ENCODE measurements at places on chromosomes 1 and 21. TPM values are rescaled to one million over a fixed set of nuclear protein-coding genes. Genes with fewer than 3 reads are reported as not detected.

S100A7 gene
- total RNA-seq: not detected

GBP1 gene
- total RNA-seq: 38.3 TPM

URB2 gene
- 35.8 TPM for total RNA-seq

BTBD19 gene
- total RNA-seq: 22.2 TPM

SEMA4A gene
- 12.1 TPM for total RNA-seq

RASAL2 gene
- total RNA-seq: not detected

SPRR3 gene
- total RNA-seq: not detected

FAM131C gene
- total RNA-seq: 0.38 TPM

CAPN2 gene
- 69.6 TPM for total RNA-seq

GON4L gene
- total RNA-seq: 63.2 TPM

PGLYRP4 gene
- not detected for total RNA-seq

L1TD1 gene
- not detected for total RNA-seq

IFI16 gene
- 217 TPM for total RNA-seq

TAS1R1 gene
- total RNA-seq: not detected

FCGR2B gene
- not detected for total RNA-seq

NBPF9 gene
- total RNA-seq: 19.5 TPM

AK5 gene
- 0.17 TPM for total RNA-seq

OR2T11 gene
- not detected for total RNA-seq

FRRS1 gene
- 0.24 TPM for total RNA-seq

AK4 gene
- 138 TPM for total RNA-seq

HHIPL2 gene
- 0.19 TPM for total RNA-seq

REN gene
- total RNA-seq: not detected

HSPB7 gene
- total RNA-seq: not detected

HFM1 gene
- not detected for total RNA-seq

CLCNKB gene
- total RNA-seq: not detected

LEFTY1 gene
- not detected for total RNA-seq

KLHL20 gene
- total RNA-seq: 17.1 TPM

SH2D5 gene
- 0.23 TPM for total RNA-seq

ANXA9 gene
- total RNA-seq: 0.12 TPM

ZBTB8B gene
- not detected for total RNA-seq

ELAVL4 gene
- total RNA-seq: not detected

EDN2 gene
- total RNA-seq: not detected

PLA2G2A gene
- not detected for total RNA-seq

HSD3B1 gene
- not detected for total RNA-seq

COL16A1 gene
- total RNA-seq: not detected

S100A12 gene
- not detected for total RNA-seq

GNAT2 gene
- total RNA-seq: 0.33 TPM

CYP4A22 gene
- total RNA-seq: not detected

MYBPHL gene
- not detected for total RNA-seq

CFH gene
- 0.17 TPM for total RNA-seq

PCNT gene
- total RNA-seq: 61.2 TPM

HHAT gene
- 0.69 TPM for total RNA-seq

NBPF26 gene
- total RNA-seq: 6.5 TPM

WASF2 gene
- total RNA-seq: 109 TPM

FAAH gene
- total RNA-seq: 6.8 TPM

TSPEAR gene
- total RNA-seq: not detected

CFHR5 gene
- not detected for total RNA-seq

PSMB2 gene
- 133 TPM for total RNA-seq

GJC2 gene
- 0.69 TPM for total RNA-seq

LDLRAD1 gene
- total RNA-seq: not detected

FYB2 gene
- total RNA-seq: not detected

ESPN gene
- 0.49 TPM for total RNA-seq

RUNX1 gene
- total RNA-seq: 100 TPM

PARS2 gene
- 7.8 TPM for total RNA-seq

OLFM3 gene
- not detected for total RNA-seq

KIAA1614 gene
- total RNA-seq: 0.16 TPM

LCE1F gene
- total RNA-seq: not detected

MYBPH gene
- not detected for total RNA-seq

PYHIN1 gene
- 11.3 TPM for total RNA-seq
